ENCODE measurements at places on chromosomes 3 and 15.

DNA sequence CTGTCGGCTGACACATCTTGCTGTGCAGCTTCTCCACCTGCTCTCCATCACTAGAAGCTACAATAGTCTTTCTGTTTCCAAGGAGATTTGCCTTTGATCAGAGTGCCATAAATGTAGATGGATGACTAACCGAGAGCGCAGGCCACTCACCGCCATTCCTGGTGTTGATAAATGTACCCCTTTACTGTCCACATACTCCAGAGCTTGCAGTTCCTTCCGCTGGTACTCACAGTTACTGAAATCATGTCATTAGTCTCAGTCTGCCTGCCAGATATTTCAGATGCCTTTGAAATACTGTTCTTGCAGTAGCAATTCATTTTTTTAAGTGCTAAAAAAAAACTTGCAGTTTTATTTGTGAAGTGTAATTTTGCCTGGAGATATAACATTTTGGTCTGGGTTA, 72.3 kb downstream of the BLM start:
- DNase-seq, result no peak

GRCh38 chr3:96334779-96335178, 479.6 kb upstream of the EPHA6 start:
- no peak for DNase-seq

GRCh38 chr15:89171136-89172072, 50.0 kb downstream of the RLBP1 start:
- DNase-seq, result peak; percentile 33

DNA sequence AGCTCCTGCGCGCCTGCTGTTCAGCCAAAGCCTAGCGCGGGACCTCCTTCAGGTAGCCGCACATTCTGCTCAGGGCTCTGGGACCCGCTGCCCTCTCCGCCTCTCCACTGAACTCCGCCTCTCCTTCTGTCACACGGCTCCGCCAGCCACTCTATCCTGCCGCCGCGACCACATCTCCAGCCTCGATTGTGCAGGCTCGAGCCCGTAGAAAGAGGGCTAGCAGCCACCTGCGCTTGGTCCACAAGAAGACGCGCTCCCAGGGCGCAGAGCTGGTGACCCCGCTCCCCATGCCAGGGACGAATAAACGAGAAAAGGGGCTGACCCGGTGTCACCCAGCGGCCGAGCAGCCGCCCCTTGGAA, 1.1 kb upstream of the VIPR1 start:
- DNase-seq, result no peak

- peak; percentile 48 for DNase-seq
Measured at GRCh38 chr15:90592131-90592881, 62.6 kb downstream of the CRTC3 start.

- no peak for DNase-seq
Measured at GRCh38 chr3:129592381-129593131, 13.9 kb downstream of the PLXND1 start.

DNA sequence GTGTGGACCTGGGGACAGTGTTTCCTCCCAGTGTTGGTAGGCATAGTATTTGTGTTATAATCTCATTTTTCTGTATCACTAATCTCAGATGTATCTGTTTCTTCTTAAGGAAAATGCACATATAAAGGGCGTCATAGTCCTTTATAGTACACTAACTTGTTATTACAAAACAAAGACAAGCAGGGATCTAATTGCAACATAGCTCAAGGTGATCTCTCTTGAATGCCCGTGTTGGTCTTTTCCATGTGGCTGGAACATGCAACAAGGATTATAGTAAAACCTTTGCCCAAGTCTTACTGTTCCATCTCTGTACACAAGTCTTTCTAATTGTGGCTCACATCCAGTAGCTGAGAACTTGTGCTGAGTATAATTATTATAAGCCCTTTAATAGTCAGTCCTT, 3.5 kb upstream of the GPR87 start:
- DNase-seq, result no peak

- no peak for DNase-seq
Measured at GRCh38 chr3:166462891-166463470, 625.8 kb upstream of the BCHE start.

- no peak for DNase-seq
Measured at GRCh38 chr3:159989973-159990846, 1.6 kb downstream of the IL12A start.

DNA sequence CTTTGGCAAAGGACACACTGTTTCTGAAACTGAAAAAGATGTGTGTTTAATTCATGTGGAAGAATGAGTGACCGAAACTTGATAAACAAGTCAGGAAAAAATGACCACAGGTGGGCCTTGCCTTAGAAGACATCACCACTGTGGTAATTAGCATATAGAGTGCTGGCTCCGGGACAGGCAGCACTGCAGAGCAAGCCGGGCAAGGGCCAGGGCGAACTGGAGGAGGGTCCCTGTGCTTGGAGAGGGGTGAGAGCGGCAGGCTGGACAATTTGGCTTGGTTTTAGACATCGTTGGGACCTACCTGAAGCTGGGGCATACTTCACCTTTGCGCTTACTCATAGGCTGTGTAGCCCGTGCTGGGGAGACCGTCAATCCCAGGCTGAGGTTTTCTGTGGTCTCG, 8.2 kb downstream of the RTP3 start:
- no peak for DNase-seq

- DNase-seq, result no peak
Measured at GRCh38 chr3:17384567-17385296, 357.7 kb downstream of the TBC1D5 start.

DNA sequence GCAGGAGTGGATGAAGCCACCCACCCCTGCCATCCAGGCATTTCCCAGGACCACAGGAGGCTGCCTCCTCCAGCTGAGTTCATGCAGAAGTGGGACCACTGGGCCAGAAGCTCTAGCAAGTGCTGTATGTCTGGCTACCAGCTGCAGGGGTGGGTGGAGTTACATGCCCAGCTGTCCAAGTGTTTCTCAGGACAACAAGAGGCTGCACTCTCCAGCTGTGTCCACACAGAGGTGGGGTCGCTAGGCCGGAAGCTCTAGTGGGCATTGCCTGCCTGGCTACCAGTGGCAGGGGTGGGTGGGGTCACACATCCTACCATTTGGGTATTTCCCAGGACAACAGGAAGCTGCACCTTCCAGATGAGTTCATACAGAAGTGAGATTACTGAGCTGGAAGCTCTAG, 234.0 kb upstream of the PPP2R3A start:
- no peak for DNase-seq

- DNase-seq, result no peak
Measured at GRCh38 chr15:40921949-40922607, 7.1 kb upstream of the DLL4 start.

- no peak for DNase-seq
Measured at GRCh38 chr3:164390046-164390445, 688.2 kb downstream of the SI start.
